ENCODE measurements at places on chromosomes 6 and 20.

- DNase-seq, result no peak
Observed at GRCh38 chr6:128461501-128461900, 58.9 kb downstream of the PTPRK start.

DNA sequence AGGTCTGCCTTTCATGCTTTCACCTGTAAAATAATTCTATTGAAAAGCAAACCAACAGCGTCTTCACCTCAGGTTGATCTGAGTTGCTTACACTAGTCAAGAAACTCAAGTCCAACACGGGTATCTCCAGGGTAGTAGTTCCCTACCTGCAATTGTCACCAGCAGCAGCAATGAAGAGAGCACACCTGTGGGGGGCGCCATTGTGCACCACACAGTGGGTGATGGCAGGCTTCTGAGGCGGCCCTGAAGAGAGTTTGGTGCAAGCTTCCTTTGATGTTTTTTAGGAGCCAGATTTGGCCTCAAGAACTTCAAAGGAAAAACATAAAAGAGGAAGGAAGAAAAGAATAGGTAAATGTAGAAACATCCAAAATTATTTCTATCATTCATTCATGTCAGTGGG, 45.1 kb downstream of the KIAA0319 start:
- no peak for DNase-seq

DNA sequence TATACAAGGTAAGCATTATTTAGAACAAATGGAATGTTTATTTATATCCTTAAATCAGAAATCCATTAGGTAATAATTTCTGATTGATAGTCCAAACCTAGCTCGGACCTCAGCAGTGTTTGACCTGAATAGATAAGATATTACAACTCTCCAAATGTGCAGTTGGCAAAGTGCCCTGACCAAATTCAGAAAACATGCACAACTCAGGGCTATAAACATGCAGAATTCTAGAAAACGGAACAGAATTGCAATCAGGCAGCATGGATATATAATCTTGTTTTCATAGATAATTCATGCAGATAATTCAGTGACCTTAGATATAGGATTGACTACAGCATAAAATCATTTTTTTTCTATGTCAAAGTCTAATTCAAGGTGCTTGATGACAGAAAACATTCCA, 626.6 kb upstream of the CITED2 start:
- DNase-seq, result no peak

DNA sequence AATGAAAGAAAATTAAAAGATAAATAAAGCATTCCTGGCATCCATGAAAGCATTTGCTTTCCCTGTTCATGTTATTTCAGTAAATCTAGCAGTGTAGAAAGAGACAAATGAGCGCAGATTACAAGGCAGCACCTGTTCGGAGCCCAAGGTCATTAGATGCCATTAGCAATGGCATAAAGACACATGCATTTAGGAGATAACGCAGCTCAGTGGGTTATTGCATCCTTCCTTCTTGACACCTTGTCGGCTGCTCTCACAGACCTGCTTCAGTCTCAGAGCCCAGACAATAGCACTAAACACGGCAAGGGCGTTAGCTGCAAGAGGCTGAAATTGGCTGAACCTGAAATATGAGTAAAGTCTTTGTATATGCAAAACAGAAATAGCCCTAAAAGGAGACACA, 140.3 kb downstream of the ATXN1 start:
- no peak for DNase-seq

DNA sequence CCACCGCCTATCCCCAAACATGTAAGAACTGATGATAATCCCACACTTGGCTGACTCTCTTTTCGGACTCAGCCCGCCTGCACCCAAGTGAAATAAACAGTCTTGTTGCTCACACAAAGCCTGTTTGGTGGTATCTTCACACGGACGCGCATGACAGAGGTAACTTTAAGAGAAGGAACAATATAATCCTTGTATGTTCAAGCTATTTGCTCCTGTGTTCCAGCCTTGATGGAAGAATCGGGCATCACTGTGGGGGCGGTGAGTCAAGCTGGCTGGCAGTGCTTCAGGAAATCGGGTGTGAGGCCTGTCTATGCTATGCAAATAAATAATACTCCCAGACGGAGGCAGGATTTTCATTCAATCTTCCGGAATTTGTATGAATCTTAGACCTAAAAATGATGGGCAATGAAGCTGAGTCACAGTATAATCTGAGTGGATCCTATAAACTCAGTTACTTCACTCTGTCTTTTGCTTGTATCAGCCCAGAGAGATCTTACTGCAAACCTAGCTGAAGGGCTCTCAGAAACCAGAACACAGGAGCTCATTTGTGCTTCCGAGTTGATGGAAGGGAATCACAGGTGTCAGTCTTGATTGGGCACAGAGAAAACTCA, 45.2 kb upstream of the NT5E start:
- DNase-seq, result no peak

GRCh38 chr20:51899674-51900073, 97.4 kb upstream of the SALL4 start:
- no peak for DNase-seq

DNA sequence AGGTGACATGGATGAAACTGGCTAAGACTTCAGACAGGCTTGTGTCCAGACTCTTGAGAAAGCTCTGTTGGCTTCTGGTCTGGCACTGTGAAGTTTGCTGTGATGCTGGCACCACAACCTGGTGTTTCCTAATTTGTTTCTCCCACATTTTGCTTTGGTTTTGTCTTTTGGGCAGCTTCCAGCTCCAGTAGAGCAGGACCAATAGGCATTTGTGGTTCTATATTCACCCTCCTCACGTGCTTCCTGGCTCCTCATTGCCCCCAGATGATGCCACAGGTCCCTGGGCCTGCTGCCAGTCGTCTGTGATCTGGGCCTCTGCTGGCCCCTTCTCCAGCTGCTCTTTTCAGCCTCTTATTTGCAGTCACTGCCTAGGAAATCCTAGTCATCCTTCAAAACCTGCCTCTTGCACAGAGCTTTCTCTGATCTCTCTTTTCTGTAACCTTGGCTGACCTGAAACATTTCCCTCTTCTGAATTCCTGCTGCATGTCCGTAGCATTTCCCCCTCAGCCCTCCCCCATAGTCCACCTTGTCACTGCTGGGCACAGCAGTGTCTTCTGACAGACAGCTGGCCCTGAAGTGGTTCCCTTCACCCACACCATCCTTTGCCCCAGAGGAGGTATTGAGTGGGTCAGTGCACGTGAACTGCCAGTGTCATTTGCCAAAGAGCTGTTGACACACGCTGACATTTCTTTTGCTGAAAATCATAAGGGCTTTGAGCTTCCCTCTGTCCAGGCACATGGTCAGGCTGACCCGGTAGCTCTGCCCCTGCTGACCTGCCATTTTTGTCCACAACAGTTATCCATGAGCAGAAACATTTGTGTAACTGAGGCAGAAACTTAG, 63.0 kb downstream of the PTPN1 start:
- no peak for DNase-seq

DNA sequence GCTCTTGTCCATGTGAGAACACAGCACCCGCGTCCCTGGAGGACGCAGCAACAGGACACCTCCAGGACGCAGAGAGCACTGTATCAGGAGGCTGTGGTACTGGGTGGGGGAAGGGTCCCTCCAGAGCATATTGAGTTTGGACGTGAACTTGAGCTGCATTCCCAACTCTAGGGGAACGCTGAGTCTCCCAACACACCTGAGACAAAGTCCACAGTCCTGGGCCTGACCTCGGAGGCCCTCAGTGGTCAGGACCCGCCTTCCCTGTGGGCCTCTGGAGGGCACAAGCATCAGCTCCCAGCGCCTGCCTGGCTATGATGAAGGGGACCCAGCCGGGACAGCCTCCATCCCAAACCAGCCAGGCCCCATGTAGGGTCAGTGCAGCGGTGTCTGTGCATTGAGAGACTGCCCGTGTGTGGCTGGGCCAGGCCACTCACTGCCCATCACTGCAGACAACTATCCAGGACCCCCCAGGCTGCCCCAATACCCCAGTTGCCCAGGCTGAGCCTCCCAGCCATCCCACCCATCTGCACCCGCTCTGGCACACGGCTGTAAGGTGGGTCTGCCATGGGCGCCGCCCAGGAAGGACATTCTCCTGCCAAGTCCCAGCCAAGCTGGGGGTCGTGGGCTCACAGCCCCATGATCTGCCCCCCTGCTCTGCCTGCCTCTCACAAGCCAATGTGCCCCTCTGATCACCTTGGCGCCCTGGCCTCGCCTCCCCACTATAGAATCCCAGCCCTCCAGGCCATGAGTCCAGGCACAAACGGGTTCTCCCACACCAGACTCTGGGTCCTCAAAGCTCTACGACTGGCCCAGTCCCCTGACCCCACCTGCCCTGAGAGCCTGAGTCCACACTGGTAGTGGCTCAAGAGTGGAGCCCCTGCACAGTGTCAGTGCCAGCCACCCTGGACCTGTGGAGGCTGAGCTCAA, 115.7 kb downstream of the TAF4 start:
- no peak for DNase-seq

- DNase-seq, result no peak
Observed at GRCh38 chr6:111565326-111566221, 40.1 kb downstream of the TRAF3IP2 start.

DNA sequence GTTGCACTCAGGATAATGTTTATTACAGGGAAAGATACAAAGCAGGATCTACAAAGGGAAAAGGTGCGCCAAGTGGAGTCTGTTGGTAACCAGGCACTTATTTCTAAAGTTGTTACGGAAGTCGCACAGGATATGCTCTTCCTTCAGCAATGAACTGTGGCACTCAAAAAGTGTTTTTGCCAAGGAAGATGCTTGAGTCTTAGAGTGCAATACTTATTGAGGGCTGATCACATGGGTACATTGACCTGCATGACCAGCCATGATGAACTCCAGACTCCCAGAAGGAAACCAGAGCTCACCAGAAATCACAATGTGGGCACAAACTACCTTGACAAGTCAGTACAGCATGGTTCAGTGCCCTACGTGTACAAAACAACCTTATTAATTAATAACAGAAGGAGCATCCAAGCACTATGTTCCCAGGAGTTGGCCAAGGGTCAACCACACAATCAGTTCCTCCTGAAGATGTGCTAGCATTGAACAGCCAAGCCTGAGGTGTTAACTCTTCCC, 270.7 kb upstream of the TFAP2D start:
- DNase-seq, result no peak

- no peak for DNase-seq
Observed at GRCh38 chr6:142297996-142298753, 3.6 kb upstream of the ADGRG6 start.

DNA sequence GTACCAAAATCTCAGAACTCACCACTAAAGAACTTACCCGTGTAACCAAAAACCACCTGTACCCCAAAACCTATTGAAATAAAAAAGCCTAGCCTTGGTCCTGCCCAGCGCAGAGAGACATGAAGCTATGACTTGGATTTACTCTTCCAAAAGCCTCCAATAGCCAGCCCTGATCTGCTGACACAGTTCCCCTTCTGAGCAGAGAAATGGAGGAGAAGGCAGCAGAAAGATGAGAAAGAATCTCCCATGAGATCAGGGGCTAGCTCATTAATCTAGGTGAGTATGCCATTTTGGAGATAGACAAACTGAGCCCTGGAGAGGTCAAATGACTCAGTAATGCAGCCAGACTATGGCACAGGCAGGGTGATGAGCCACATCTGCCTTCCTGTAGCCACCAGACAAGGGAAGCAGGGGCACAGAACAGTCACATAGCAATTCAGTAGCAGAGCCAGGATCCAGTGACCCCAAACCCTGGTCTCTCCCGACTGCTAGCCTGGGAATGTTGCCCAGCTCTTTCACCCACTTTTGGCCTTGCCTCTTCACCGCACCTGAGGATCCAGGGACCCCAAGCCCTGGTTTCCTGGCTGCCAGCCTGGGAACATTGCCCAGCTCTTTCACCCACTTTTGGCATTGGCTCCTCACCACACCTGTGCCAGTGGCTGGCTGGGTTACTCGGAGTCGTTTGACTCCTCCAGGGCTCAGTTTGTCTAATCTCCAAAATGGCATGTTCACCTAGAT, 7.2 kb upstream of the SDCBP2 start:
- DNase-seq, result no peak

All from T-helper 9 cell (primary cell).